Fibroblast of skin of left quadriceps (primary cell): ENCODE measurements at places on chromosomes 11 and 22.

GRCh38 chr11:27205779-27206570 is 157.0 kb downstream of the CCDC34 start:
- no peak for DNase-seq

DNA sequence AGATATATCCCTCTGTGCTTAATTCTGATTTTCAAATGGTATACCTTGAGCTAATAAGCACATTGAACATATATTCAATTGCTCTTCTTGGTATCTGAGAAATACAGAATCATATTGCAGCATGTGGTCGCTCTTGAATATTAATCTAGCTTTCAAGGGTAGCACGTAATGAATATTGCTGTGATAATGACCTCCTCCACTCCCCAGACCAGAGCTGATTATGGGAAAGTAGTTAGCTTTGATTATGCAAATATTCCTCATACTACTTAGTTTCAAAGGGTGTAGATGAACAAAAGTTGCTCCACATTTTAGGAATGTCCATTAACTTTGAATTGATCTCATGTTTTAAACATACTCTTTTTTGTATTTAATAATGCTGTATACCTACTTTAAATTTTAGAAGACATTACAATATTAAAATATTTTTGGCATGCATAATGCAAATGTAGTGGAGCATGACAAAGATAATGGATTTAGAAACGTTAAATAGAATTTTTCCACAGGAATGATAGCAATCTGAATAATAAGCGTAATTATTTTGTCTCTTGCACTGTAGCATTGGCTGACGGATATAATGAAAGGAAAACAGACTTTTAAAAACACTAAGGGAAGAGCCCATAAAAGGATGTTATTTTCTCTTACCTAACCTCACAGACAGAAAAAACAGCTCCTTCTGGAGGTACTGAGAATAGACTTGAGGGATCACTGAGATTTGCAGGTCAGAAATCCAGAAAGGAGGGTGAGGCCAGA is 27.2 kb downstream of the KBTBD3 start:
- no peak for DNase-seq

DNA sequence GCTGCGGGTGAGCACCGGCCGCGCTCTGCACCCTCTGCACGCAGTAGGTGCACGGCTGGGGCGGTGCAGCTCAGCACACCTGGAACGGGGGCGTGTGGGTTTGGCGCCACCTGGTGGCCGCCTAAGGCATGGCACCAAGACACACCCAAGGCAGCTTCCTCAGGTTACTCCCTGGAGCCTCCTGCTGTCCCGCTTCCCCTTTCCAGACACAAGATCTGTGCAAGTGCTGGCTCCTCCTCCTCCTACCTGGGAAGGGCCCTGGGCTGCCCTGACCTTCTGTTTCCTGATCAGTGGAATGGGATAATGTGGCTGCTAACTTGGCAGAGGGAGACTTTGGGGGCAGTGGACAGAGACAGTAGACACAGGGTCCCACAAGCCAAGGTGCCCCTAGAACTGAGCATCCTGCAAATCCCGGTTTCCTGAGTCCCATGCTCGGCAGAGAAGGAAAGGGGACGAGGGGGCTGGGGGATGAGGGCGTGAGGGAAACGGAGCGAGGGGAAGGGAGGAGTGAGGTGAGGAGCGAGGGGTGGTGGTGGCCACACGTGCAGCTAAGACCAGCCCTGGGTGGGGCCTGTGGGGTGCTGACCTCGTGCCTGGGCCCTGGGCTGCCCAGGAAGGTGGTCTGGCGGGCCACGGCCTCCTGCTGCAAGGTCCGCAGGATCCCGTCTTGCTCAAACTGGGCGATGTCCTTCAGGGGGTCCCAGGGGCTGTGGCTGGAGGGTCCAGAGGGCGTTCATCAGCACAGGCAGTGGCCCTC is 34.8 kb upstream of the CARS1 start:
- DNase-seq, result peak; percentile 8

GRCh38 chr11:134332189-134332631 is 422 bp downstream of the GLB1L2 start:
- no peak for DNase-seq

GRCh38 chr22:23622634-23623033 is 9.5 kb downstream of the DRICH1 start:
- DNase-seq, result no peak

GRCh38 chr22:27896245-27896644 is 22.8 kb downstream of the PITPNB start:
- no peak for DNase-seq

DNA sequence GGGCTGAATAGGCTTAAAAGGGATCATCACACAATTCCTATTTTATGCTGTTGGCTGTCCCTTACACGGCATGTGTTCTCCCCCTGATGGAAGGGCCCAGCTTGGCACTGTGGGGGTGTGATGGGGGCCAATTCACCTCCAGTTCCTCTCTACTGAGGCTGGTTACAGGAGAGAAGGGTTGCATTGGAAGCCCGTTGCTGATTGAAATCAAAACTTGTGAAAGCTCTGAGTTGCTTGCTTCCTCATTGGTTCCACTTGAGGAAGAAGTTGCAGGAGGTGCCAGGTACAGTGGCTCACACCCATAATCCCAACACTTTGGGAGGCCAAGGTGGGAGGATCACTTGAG is 13.3 kb upstream of the PRG2 start:
- no peak for DNase-seq

DNA sequence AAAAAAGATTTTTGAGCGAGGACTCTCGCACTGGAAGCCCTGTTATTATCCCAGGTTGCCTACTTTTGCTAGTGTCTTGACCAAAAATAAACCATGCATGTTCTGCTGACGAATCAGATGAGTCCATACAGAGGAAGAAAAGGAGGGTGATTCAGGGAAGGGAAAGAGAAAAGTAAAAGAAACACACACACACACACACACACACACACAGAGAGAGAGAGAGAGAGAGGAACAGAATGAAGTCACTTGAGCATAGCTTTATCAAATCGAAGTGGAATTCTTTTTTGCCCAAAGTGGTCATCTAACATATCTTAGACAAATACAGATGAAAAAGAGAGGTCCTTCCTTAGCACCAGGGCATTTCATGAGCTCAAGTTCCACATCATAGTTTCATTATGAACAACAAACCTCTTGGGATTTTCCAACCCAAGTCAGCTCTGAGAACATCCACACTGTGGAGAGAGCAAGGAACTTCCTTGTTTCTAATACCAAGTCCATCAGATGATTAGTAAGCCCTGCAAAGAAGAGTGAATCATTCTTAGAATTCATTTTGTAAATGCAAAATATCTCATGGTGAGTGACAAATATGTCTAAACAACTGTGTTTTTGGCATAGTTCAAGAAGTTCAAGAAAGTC is 7.7 kb upstream of the MMP12 start:
- peak; percentile 37 for DNase-seq

- no peak for DNase-seq
These were observed 42.0 kb upstream of the TENM4 start for GRCh38 chr11:79482800-79483199.

DNA sequence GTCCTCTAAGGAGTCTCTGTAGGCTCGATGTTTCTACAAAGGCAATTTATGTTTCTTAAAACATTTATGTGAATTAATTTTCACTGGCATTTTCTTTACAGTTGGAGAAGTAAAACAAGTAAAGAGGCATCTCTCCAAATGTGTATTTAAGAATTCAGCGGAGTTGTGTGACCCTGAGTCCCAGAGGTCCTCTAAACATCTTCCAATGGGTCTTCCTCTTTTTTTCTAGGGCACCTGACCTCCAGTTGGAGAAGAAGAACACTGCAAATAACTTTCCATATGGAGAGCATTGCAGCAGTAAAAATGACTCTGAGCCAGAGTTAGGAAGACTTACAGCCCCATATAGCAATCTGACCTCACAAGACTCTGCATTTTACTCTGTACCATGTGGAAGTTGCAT is 480.5 kb upstream of the RAG2 start:
- no peak for DNase-seq

DNA sequence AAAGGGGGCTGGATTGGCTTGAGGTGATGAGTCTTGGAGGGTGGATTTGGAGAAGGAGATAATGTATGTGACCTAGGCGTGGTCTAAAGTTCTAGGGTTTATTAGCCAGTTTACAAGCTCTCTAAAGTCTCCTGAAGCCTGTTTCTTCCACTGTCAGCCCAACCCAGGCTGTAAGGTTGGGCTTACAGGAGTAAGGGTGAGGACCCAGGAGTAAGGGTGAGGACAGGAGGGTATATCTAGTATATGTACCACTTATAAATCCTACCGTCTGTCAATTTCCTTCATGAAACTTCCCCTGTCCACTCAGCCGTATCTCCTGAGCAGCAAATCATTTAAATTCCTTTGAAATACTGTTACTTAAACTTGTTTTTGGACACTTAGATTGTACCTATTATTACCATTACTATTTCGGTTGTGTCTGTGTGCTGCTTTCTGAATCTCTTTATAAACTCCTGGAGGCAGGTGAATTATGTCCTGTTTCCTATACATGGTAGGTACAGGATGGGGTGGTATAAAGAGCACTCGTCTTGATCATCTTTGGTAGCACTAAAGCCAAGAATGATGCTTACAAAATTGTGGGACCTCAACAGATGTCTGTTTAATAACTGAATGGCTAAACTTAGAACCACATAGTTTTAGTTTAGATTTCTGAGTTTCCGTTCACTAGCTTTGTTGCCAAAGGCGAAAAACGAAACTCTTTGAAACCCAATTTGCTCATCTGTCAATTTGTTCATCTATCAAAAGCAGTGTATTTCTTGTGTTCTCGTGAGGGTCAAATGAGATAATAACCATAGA is 192.0 kb downstream of the GRIK4 start:
- DNase-seq, result no peak

GRCh38 chr11:57303990-57304579 is 20.7 kb downstream of the TNKS1BP1 start:
- DNase-seq, result no peak

- DNase-seq, result no peak
These were observed 971.8 kb upstream of the TENM4 start for GRCh38 chr11:80412604-80413003.
